ENCODE measurements at places on chromosomes 7 and 10.

DNA sequence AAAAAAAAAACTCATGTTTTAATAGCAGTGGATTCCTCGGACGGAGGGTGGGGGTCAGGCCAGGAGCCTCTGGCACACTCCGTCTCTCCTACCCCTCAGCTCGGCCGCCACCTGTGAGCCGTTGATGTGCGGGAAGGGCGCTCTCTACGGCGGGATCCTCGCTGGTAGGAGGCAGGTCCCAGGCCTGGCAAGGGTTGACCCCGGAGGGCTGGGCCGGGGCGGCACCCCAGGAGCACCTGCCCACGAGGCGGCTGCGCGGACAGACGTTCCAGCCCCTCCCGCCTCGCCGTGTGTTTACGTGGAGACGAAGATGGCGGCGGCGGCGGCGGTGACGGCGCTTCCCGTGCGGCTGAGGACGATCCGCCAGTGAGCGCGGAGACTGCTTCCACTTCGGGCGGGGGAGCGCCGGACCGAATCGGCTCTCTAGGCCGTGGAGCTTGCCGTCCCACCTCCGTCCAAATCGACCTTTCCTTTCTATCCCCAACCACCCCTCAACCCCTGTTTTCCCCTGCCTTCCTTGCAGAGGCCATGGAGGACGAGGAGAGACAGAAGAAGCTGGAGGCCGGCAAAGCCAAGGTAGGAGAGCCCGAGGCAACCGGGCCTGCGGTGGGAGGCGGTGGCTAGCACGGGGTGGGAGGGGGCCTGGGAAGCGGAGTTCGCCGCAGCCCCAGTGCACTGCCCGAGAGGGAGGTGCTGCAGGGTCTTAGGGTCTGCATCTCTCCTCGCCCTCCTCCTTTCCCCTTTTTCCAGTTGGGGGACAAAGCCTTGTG, at the start of gene AKAP9:
AKAP9 (plus strand) TSS at position 291 of the 770 bp plus-strand sequence; CDS start at position 529, 238 bp downstream.
- peak; percentile 77 for DNase-seq

DNA sequence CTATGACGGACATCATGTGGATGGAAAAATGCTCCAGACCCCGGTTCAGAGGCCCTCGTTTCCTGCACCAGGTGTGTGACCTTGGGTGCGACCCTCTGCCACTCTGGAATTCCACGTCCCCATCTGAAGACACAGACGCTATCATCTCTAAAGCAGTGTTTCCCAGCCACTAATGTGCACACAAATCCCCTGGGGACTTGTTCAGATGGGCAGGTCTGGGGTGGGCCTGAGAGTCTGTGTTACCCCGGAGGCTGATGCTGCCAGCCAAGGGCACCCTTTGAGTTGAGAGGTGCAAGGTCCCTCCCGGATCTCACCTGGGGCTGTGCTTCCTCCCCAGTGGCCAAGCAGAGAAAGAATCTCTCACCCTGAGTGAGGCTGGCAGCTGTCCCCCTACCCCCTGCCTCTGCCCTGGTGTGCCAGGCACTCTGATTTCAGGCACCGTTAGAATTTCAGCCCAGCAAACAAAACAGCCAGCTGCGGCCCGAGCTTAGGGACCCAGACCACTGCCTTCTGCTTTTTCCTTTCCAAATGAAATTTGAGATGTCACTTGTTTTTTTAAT, 90.0 kb downstream of the SLIT1 start:
- no peak for DNase-seq

GRCh38 chr10:115604627-115605026, 511.5 kb downstream of the ATRNL1 start:
- no peak for DNase-seq

GRCh38 chr7:144720710-144721109, 115.1 kb downstream of the TPK1 start:
- no peak for DNase-seq

DNA sequence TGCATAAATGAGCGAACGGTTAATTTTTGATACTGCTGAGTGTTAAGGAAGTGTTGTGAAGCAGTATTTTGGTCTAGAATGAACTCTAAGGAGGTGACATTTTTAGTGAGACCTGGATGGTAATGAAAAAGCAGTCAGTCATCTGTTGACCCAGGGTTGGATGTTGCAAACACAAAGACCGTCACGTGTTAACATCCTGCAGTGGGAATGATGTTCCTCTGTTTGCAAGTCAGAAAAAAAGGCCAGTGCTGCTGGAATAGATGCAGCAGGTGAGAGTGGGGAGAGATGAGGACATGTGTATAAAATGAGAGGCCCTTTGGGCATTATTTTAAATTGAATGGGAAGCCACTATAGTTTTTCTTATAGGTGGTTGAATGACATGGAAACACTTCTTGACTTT, 39.3 kb downstream of the INSYN2A start:
- no peak for DNase-seq

DNA sequence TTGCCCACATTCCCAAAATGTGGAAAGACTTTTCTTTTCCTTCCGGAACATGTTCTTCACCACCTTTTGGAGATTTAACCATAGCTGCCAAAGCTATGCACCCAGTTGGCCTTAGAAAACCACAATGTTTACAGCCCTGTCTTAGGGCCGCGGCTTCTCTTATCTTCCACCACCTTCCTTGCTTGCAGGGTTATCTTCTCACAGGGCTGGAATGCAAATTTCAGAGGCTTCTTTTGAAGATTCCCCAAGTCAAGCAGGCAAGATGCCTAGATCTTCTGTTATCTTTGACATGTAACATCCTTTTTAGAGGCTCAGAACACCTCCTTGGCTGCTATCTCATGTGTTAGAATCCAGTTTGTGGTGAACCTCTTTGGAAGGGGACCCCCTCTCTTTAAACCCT, 11.1 kb downstream of the KCTD7 start:
- no peak for DNase-seq

DNA sequence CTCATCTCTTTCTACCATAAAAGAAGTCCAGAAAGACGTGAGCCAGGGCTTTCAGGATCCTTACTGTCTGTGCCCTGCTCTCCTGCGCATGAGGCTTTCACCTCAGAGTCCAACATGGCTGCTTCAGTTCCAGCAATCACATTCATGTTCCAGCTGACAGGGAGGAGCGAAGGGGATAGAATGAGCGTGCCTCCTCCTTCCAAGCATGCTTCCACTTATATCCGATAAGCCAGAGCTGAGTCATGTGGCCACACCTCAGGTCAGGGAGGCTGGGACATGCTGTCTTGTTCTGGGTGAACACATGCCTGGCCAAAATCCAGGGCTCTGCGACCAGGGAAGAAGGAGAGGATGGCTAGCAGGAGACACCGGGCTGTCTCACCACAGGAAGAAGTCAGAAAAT, 248.2 kb downstream of the SKAP2 start:
- DNase-seq, result no peak

GRCh38 chr7:27872356-27873275, 132.7 kb downstream of the TAX1BP1 start:
- no peak for DNase-seq

- no peak for DNase-seq
These were observed 26.2 kb downstream of the C1GALT1 start for GRCh38 chr7:7208520-7208919.

GRCh38 chr7:66627881-66628360, 760 bp upstream of the KCTD7 start:
- DNase-seq, result peak; percentile 30

DNA sequence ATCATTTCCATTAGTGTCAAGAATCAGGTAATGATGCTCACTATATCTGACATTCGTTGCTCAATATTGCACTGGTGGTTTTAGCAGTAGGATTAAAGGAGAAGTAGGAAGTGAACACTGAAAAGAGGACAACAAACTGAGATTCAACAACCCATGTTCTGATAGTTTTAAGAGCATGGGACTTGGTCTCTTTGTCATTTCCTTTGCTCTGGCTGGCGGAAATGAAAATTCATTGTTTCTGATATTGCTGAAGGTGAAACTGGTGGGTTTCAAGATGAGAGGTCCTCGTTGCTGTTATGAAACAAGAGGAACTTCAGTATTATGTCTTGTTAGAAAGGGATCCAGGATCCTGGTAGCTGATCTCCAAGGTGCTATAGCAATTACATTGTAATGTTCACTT, 129.0 kb downstream of the DNAH11 start:
- DNase-seq, result no peak

- DNase-seq, result no peak
These were observed 22.0 kb downstream of the KLF6 start for GRCh38 chr10:3763035-3763456.

DNA sequence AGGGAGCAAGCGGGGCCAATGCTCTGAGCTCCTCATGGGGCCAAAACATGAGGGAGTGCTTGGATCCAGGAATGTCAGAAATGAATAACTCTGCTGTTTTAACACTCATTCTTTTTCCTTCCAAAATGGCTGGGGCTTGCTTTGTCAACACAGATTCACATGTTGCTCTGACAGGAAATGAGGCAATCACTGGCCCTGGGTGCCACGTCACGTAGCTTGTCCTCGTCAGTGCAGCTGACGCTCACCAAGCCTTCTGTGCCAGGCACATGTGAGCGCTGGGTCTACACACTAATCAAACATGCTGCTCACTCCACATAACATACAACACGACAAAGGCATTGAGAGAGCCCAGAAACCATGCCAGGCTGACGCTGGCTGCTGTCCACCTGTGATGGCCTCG, 198.9 kb downstream of the WDR37 start:
- no peak for DNase-seq

DNA sequence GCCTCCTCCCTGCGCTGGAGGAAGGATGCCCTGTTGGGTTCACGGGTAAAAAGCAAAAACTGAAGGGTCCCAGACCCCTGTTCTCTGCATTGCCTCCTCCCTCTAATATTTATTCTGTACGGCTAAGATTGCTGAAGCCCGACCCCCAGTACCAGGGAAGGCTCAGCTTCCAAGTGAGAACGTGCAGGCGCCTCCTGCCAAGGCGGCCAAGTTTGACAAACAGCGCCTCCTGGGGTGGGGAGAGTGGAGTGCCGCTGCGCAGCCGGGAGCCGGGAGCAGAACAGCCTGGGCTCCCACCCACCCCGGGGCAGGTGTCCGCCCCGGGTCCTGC, 4.7 kb upstream of the EBF3 start:
- no peak for DNase-seq

- no peak for DNase-seq
These were observed 36.5 kb downstream of the ETV1 start for GRCh38 chr7:13952921-13953320.

DNA sequence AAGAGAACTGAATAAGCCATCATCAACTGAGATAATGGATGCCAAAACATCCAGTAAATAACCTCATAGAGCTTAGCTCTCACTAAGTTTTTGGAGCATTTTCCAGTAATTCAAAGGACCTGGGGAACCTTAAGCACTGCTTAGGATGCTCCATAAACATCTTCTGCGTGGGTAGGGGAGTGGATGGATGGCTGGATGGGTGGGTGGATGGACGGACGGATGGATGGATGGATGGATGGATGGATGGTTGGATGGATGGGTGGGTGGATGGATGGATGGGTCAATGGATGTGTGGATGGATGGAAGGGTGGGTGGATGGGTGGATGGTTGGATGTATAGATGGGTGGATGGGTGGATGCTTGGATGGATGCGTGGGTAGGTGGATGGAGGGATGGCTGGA, 9.0 kb downstream of the CYP2E1 start:
- DNase-seq, result no peak

- no peak for DNase-seq
These were observed 14.3 kb downstream of the STRA8 start for GRCh38 chr7:135247746-135248471.

GRCh38 chr10:120012131-120012400, 119.5 kb downstream of the SEC23IP start:
- no peak for DNase-seq

DNA sequence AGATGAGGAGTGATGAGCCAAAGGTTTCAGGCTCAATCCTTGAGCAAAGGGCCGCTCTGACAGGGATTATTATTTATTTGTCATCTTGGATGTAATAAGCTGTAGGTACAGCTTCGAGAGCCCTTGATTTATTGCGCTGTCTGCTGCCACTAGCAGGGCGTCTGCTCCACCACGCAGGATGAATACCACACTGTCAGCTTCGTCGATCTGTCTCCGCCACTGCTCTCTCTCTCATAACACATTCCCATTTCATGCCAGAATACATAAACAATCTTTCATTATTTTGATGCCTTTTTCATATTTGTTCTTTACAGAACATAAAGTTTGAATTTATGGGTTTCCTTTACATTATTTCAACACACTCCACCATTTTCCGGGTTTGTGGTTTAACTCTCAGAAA, 276.6 kb downstream of the LRMDA start:
- DNase-seq, result no peak

- no peak for DNase-seq
These were observed 2.1 kb downstream of the MXI1 start for GRCh38 chr10:110209454-110209925.

DNA sequence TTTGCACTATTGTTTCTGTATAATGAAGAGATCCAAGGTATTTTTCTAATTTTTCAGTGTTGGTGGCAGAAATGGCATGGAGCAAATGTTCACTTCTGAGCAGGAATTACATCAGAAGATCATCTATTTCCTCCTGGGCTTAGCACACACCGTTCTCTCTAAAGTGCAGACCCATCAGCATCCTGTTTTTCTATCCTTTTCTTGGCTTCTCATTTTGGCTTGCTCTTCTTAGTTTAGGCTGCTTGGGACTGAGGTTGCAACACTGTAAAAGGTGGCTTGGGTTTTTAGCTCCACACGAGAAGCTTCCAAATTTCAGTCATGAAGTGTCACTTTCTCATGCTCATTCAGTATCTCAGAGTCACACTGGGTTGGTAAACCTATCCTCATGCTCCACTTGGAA, 79.9 kb upstream of the SMIM30 start:
- DNase-seq, result no peak

GRCh38 chr7:50733552-50733951, 49.1 kb downstream of the GRB10 start:
- no peak for DNase-seq

DNA sequence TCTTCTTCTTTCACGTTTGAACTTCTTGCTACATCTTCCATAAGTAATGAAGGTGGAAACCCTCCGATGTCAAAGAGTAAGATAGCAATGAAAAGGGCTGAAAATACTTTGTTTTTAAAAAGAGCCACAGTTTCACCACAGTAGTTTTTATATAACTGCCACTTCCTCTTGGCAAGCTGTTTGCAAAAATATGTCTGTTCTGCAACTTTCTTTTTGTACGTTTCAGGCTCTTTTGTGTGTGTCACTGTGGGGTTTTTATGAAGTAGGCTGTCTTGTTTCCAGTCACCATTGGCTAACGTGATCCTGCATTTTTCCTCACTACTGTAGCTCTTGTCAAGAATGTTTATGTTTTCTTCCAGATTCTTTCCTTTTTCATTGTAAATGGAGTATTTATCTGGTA, 55.6 kb downstream of the SLC16A9 start:
- DNase-seq, result no peak

DNA sequence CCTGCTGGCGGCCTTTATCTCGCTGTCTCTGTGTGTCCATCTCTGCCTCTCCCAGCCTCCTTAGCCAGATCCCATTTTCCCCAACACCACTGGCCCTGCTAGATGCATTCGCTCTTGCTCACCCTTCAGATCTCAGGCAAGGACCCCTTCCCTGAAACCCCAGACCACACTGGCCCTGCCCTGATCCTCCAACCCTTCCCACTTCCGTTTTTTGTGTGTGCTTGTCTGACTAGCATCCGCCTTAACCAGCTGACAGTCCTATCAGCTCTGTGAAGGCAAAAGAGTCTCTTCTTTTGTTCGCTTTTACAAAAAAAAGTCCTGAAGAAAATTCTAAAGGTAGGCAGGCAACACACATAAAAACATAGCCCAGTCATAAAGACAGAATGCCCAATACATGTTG, 28.7 kb downstream of the CHST15 start:
- DNase-seq, result no peak
